H9 (cell line): ENCODE measurements at places on chromosomes 6 and 20. TPM values are rescaled to one million over a fixed set of nuclear protein-coding genes. Genes with fewer than 3 reads are reported as not detected.

- no peak for DNase-seq
Measured at GRCh38 chr6:97668716-97669115, 385.7 kb upstream of the MMS22L start.

GRCh38 chr6:157364705-157365104, 16.3 kb upstream of the ZDHHC14 start:
- no peak for DNase-seq

UNC93A gene
- total RNA-seq: 0.70 and 0.94 TPM in 2 replicates

CUL9 gene
- 15.2 and 15.5 TPM in 2 replicates for total RNA-seq

DNA sequence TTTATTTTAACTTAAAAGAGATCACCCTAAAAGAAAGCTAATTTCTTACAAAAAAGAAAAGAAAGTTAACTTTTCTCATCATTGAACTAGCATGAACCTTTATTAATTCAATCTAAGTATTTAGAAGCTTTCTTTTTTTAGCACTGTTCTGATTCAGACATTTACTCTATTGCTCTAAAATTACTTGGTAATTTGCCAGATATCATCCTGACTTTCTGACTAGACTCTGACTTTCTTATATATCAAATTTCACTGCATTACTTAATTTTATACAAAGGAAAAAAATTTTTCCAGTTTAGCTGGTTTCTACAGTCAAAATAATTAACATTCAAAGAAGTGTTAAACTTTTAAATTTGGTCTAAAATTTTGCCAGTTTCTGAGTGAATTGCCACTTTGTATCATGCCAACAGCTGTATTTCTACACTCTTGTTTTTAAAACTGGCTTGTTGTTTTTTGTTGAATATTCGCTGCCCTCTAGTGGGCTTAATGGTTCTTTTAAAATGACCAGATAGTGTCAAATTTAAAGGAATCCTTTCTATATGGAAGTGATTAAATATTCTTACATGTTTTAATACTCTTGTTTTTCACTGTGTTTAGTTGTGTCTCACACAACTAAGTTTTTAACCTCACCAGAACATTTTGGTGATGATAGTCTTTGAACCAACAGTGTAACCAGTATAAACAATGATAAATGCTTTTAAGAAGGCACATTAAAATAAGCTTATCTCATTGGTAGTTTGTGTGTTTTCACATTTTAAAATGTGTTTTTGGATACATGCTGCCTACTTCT, 102.0 kb downstream of the POPDC3 start:
- DNase-seq: no peak

RAMACL gene
- total RNA-seq: 0.28 and 0.29 TPM in 2 replicates

GRCh38 chr6:109770779-109771178, 79.7 kb downstream of the FIG4 start:
- no peak for DNase-seq

GRCh38 chr6:43790031-43790430, 20.0 kb downstream of the VEGFA start:
- DNase-seq: no peak
